ENCODE measurements at places on chromosomes 2 and 18.

- no peak for DNase-seq
These were observed 154.3 kb upstream of the FN1 start for GRCh38 chr2:215590010-215590745.

GRCh38 chr2:207801259-207801658 lies 31.6 kb upstream of the FZD5 start:
- DNase-seq, result no peak

- DNase-seq, result no peak
These were observed 69.9 kb downstream of the SH3BP4 start for GRCh38 chr2:235021752-235022151.

DNA sequence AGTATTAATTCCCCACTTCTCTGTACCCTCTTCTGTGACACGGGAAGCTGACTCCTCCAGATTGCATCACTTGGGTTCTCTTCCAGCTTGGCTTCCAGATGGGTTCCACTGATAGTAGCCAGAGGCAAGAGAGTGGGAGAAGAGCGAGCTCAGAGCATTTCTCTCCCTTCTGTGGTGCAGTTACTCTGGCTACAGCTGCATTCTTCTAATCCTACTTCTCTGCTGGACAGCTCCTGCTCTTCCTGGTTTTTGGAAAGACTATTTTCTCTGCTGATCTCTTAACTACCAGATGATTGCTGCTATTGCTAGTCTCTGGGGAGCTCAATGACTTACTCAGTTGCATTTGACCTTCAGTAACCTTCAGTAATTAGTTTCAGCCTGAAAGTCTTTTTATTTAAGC lies 187.5 kb upstream of the MAP2 start:
- no peak for DNase-seq

DNA sequence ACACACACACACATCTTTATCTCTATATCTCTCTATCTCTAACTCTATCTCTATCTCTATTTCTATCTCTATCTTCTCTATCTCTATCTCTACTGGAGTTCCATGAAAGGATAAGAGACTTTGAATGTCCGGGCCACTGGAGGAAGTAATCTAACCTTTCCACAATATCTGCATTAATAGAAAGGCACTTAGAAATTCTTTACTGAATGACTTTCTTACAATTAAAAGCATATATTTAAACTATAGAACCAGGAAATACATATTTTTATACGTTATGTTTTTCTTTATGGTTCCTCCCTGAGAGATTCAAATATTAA lies 234.9 kb downstream of the TRIB2 start:
- no peak for DNase-seq

GRCh38 chr2:82795446-82795845 lies 1663.6 kb downstream of the SUCLG1 start:
- no peak for DNase-seq

DNA sequence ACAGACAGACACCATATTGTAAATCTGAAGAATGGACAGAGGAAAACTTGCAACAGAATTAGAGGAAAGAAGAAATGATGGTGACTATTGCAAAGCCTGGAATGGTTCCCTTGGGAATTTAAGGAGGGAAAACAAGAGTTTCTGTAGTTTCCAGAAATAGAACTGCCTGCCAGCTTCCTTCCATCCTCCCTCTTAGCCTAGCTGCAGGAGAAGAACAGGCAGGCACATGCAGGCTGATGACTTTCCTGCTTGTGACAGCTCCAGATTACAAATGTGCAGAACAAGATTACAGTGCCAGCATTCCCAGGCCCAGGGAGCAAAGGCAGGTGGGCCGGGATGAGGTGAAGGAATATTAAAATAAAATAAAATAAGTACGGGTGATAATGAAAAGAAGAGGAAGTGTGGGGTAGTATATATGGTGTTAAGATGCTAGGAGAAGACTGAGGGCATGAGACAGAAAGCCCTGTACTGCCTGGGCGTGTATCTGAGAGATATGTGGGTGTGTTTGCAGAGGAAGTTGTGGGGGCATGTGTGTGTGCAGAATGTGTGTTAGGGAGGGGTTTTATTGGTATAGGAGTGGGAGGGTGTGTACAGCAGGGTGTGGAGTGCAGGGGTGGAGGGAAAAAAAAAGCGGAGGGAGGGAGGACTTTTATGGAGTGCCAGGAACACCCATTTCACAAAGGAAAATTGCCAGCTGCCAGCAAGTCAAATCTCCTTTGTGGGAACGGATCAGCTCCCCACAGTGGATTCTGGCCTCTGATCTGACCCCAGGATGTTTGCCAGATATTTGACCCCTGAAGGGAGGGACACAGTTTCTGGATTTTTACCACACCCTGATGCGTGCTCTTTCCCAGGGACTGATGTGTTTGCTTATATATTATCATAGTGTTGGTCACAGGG lies 43.9 kb upstream of the NEMP2 start:
- peak; percentile 86 for DNase-seq

DNA sequence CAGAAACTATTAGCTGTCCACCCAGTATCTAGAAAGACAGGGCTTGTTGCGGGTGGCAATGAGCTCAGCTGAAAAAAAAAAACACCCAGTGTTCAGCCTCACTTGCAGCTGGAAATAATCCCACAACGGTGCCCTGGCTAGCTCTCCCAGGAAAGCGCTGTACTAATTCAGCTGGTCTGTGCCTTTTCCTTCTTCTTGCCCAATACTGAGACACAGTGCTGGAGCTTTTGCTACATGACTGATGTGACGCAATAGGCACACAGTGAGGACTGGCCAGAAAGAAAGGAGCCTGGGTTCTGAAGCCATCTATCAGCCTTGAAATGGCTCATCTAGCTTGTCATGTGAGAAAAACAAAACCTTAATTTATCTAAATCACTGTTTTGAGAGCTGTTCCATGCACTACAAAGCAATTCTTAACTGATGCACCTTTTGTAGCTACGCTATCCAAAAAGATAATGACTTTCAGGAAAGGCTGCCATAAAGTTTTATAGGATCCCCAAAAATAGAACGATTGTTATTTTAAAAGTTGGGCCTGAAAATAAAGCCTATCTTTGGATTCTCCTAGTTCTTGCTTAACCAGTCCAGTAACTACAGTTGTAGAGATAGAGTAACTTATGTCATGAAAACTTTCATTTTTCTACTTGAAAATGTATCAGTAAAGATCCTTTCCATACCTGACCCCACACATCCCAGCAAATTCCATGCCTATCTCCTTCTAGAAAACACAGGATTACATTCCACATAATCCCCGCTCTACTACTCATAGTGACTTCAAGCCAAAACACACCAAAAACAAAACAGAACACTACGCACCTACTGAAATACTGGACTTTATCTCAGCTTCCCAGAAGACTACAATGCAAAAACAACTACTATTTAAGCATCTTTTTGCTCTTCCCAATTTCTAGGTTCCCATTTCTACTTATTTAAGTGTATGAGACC lies 15.9 kb downstream of the KIDINS220 start:
- DNase-seq, result no peak

DNA sequence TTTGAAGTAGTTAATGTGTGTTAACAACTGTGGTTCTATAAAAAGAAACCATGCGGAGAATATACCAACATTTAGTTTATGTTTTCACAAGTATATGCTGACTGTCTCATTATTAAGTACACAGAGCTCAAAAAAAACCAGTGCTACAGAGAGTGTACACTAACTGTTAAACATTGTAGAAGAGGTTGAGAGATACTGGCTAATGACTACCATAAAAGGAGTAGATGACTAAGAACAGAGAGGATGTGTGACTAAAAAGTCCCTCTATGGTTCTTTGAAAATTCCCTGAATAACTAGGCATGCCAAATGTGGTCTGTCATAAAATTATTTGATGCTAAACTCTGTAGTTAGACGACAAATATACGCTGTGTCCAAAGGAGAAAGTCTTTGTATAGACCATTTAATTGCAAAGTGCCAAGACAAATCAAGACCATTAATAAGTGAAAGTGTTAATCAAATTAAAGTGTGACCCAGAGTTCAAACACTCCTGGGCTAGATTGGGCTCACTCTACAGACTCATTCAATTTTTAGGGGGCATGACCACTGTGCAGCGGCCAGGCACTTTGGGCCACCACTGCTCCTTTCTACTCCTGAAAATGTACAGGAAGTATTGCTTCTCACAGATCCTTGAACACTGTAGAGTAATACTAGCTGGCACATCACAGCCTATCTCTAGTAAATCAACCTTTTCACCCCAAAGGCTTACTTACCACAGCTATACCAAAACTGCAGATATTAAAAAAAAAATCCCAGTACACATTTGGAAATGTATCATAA lies 45.1 kb upstream of the SERTAD2 start:
- DNase-seq, result no peak

DNA sequence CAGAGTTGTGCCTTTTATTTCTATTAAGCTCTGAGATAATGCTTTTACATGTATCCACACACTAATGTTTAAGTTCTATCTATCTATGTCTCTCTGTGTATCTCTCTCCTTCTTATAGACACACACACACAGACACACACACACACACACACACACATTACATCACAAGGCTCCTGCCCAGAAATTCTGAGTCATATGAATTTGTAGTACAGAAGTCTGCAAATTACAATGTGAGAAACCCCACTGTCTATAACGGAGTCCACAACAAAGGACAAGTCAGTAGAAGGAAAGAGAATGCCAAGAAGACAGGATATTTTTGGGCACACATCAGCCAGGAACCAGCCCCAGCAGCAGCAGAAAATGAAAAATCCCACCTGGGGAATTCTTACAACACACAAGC lies 142.4 kb downstream of the EN1 start:
- no peak for DNase-seq

GRCh38 chr2:190903693-190904450 lies 23.3 kb downstream of the GLS start:
- no peak for DNase-seq

DNA sequence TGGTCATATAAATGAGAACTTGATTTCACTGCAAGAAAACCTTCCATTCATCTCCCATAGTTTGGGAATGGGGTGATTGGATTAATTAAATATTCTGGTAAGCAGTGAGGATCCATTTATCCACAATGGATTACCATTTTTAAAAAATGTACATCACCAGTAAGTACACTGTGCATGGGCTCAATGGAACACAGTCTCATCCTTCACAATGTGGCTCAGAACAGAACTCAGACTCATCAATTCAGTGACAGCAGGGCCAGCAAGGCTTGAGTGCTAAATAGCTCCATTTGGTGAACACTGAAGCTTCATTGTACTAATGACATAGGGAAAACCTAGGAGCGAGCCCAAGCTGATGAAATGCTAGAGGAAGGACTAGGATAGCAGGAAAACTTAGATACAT lies 223.8 kb downstream of the CMPK2 start:
- no peak for DNase-seq

DNA sequence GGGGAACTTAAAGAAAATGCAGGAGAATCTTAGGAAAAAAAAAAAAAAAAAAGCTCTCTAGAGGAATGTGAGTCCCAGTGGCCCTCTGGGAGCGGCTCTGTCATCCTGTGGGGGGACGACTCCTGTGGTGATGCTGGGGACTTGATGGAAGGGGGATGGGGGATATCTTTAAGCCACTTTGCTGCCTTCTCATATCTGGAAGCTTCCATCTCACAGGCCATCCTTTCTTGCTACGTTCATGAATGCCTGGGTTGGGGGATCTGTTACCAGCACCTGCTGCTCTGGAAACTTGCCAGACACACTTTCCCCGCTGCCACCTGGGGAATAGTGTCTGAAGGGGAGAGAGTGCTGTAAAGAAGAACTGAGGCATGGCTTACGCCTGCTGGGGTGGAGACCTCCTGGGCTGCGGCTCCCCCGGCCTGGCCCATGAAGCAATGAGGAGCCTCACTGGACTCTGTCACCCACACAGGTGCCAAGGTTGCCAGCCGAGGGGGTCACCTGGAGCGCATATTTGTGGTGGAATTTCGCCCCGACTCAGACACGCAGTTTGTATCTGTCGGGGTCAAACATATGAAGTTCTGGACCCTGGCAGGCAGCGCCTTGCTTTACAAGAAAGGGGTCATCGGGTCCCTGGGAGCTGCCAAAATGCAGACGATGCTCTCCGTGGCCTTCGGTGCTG lies 92.8 kb downstream of the RTN4 start:
- no peak for DNase-seq

GRCh38 chr2:128780434-128781080 lies 461.9 kb upstream of the HS6ST1 start:
- no peak for DNase-seq

DNA sequence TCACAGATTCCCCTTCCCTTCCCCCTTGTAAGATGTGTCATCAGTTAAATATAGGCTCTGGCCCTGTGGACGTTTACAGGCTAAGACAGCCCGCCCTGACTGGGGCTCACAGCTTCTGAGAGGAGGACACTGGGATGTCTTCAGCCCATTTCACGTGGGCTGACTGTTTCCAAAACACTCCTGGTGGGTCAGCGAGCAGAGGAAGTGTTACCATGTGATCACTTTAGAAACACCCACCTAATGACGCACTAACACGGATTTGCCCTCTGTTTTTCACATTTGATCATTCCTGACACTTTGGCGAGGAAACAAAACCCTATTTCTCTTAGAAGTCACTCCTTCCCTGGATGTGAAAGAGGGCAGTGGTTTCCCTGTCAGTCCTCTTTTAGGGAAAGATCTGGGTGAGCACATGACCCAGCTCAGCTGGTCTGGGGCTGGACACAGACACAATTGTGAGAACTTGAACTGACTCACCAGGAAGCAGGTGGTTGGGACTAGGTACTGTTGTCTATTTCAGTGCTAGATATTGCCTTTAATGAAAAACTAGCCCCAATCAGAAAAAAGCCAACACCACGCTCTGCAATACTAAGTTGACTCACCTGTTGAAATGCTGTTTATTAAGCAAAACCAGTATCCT lies 38.8 kb downstream of the BMP10 start:
- no peak for DNase-seq

DNA sequence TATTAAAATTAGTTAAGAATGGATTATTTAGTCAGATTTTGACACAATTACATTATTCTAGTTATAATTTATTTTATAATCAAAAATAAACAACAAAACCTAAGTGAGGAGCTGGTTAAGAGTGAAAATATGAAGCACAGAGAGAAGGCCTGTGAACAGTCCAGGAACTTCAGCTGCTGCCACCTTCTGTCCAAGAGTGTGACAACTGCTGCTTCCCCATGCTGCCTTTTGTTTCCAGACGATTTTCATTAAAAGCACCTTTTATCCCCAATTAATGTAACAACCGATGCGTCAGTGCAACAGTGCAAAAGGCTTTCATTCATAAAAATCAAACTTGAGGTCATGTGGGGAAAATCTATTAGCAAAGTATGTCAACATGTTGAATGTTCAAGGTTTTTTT lies 363.6 kb downstream of the CTNNA2 start:
- peak; percentile 38 for DNase-seq

DNA sequence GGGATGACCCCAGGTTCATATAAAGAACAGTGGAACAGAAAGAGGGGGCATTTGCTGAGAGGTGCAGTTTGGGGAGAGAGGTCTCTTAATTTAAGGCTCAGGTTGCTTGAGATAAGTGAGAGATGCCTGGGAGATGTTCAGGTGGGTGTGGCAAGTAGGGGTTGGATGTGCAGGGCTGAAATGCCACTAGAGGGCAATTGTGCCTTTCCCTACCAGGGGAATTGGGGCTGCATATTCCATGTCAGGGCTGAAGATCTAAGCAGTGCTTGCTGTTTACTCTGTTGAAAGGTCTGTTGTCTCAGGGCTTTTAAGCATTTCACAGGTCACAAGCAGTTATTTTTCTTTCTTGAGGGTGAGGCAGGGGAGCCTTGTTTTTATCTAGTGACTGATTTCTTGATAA lies 7.8 kb downstream of the CCDC85A start:
- peak; percentile 35 for DNase-seq

Measured in NCI-H526 (cell line).